ENCODE measurements at places on chromosomes 4 and X.

DNA sequence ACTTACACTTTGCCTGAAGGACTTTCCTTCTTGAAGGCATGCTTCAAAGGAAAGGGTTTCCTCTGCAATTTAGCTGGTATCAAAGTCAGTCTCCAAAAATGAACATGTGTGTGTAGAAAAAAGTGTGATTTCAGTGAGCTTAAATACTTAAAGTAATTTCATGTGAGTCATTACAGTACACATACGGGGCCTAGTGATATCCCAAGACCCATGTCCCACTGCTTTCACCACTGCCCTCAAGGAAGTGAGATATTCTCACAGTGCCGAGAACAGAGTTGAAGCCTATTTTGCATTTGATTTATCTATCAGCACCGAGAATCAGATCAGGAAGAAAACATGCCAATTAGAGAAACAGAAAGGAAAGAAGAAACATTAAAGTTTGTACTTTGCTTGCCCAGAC is 61.0 kb downstream of the CHST7 start:
- DNase-seq, result peak; percentile 16

GRCh38 chrX:70254909-70255308 is 5.1 kb downstream of the P2RY4 start:
- DNase-seq, result no peak

GRCh38 chr4:74063859-74064258 is 25.4 kb upstream of the CXCL3 start:
- no peak for DNase-seq

GRCh38 chr4:138804711-138805110 is 210.9 kb upstream of the NOCT start:
- DNase-seq, result no peak

DNA sequence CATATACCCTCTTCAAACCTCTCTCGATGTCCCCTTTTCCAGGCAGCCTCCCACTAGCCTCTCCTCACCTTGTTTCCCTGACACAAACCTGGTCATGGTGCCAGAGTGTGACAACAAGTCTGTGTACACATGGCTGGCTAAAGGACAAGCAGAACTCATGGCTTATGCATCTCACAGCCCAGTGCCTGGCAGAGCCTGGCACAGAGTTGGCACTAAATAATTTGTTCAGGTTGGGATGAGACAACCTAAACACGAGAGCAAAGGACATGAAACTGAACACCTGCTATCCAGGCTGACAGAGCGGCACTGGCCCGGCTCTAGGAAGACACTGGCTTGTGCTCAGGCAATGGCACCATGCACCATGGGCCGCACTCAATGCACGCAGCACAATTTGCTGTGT is 48.2 kb upstream of the FGFBP2 start:
- DNase-seq, result no peak

DNA sequence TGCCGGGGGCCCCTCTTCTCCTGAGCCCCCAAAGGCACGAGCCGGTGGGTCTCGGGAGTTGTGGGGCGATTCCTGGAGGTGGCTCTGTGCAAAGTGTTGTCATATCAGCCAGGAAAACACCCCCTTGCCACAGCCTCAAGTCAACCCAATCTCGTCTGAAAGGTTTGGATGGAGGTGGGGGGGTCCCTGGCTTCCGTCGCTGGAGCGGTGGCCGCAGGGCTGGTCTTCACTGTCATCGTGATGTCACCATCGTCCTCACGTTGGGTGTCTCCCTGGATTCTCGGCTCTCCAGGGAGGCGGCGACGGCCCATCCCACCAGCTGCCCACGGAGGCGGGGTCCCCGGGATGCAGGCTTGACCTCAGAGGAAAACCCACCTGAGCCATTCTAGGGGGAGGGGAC is 38.3 kb upstream of the PPP2R3B start:
- no peak for DNase-seq

DNA sequence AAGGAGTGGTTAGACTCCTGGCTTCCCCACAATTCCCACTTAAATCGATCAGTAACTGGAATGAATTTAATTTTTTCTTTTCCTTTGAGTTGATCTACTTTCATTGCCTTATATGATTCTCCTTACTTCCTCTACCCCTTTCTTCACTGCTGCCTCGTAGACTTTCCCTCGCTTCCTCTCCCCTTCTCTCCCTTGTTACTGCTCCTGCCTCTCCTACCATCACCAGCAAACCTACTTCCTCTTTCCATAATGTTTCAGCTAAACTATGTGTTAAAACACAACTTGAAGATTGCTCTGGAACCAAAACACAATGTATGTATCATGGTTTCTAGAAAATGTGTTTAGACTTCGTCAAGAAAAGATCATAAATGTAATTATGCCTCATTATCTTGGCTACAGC is 132.0 kb upstream of the TET2 start:
- DNase-seq, result peak; percentile 56

GRCh38 chr4:81314897-81315470 is 100.0 kb upstream of the PRKG2 start:
- peak; percentile 49 for DNase-seq

DNA sequence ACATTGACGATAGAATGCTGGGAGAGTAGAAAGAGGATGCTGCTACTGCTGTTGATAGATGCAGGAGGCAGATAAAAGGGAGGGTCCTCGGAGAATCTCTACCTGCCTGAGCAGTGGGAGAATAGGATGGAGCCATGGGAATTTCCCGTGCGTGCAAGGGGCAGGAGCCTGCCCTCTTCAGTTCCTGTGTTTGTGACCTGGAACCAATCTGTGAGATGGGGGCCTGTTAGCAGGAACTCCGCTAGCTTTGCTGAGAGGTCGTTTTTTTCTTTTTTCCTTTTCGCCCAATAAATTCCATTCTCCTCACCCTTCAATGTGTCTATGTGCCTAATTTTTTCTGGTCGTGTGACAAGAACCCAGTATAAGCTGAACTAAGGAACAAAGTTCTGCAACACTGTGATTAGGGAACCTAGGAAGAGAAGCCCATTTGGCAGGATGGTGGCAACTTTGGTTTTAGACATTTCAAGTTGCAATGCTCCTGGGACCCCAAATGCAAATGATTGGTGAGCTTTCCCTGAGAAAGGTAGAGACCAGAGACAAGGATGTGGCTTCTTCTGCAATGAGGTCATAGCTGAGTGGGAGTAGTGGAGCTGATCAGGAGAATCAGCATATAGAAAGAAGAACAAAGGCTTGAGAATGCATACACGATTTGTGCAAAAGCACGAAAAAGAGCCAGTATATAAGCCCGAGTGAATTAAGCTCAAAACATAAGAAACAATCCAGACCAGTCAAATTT is 23.9 kb downstream of the SLC39A8 start:
- DNase-seq, result no peak

DNA sequence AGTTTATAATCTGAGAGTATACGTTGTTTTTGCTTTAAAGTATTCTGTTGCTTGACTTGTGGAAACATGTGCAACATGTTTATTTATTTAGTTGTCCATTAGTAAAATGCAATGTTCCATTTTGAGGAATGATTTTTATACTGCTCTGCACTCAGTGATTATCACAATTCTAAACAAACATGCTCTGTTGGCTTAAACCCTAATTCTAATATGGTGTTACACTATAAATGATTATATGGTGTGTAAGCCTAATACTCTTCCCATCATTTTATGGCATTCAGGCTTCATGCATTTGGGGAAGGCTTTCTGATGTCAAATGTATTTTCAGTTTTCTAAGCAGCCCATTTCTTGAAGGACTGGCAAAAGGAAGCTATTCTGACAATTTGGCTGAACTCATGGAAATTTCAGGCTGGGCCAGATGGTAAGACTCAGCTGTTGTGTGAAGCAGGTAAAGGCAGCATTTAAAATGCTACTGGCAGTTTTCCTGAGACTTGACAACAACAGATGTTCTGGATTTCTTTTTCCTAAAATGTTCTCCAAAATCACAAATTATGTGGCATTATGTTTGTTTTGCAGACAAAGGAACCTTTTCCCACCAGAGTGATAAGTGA is 336.7 kb upstream of the GNPDA2 start:
- no peak for DNase-seq

GRCh38 chr4:7358100-7358735 is 76.5 kb downstream of the PSAPL1 start:
- no peak for DNase-seq

GRCh38 chr4:74456849-74457395 is 12.0 kb downstream of the AREG start:
- no peak for DNase-seq

- peak; percentile 8 for DNase-seq
These were observed 373.8 kb downstream of the STIM2 start for GRCh38 chr4:27234306-27234899.

- peak; percentile 68 for DNase-seq
These were observed 44.8 kb downstream of the PDS5A start for GRCh38 chr4:39932776-39933402.

GRCh38 chr4:140308366-140309123 is 64.9 kb upstream of the SCOC start:
- peak; percentile 22 for DNase-seq

- DNase-seq, result no peak
These were observed 432.5 kb upstream of the FAM47C start for GRCh38 chrX:36575670-36576069.

DNA sequence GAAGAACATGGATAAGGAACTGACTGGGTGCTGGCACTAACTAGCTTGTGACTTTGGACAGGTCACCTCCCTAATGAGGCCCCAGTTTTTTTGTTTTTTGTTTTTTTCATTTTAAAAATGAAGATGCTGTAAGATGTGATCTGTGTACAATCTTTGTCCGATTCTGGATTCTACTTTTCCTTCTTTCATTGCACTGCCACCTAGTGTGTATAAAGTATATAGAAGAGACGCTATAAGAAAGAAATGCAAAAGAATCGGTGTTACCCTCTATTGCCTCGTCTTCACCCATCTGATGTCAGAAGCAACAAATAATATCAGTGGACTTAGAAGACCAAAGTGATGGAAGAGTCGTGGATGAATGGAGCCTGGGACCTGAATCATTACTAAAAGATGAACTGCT is 58.6 kb upstream of the P2RY10 start:
- DNase-seq, result peak; percentile 46

- DNase-seq, result no peak
These were observed 157.1 kb upstream of the LNX1 start for GRCh38 chr4:53748328-53748772.

DNA sequence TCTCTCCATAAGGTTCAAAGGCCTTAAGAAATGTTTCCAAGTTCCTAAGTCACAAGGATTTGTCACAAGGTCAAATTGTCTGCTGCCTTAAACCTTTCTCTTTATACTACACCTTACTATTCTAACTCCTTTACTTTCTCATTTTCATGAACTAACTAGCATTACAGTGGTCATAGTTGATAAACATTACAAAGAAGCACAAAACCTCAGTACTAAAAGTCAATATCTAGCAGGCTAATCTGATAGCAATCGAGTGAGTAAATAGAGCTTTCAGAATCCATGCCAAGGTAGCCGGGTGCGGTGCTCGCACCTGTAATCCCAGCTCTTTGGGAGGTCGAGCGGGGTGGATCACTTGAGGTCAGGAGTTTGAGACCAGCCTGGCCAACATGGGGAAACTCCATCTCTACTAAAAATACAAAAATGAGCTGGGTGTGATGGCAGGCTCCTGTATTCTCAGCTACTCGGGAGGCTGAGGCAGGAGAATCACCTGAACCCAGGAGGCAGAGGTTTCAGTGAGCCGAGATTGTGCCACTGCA is 510.0 kb downstream of the GBA3 start:
- DNase-seq, result peak; percentile 10

DNA sequence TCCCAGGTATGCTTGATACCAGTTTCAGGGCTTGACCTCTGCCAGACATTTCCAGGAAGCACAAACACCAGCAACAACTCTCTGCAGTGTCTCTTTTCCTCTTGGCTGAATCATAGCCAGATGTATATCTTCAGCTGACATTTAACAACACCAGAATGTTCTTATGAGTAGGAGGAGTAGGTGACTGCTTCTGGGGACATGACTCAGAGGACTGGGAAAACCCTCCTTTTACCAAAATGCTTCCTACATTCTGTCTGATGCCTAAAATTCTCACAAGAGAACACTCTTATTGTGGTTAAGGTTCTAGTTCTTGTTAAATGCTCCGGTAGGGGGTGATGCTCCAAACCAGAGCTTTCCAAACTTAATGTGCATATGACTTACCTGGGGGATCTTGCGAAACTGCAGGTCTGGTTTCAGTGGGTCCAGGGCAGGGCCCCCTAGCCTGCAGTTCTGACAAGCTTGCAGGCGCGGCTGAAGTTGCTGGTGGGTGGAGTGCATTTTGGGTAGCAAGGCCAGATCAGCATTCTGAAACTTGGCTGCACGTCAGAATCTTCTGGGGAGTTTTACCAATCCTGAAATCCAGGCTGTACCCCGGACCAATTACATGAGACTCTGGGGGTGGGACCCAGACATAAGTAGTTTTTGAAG is 329.3 kb upstream of the RPS6KA3 start:
- no peak for DNase-seq

DNA sequence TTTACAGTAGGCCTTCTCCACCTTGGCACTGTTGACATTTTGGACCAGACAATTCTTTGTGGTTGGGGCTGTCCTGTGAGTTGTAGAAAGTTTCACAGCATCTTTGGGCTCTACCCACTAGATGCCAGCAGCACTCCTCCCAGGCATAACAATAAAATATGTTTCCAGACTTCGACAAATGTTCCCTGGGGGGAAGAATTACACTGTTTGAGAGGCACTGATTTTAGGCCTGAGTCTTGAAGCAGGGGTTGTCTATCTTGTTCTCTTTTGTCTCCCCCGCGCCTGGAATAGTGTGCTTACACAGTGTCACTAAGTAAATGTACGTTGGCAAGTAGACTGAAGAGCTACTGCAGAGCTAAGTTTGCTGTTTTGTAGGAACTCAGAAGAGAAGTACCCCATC is 254.4 kb upstream of the BOD1L1 start:
- DNase-seq, result no peak

- DNase-seq, result no peak
These were observed 223.1 kb downstream of the CLCN4 start for GRCh38 chrX:10379878-10380277.

DNA sequence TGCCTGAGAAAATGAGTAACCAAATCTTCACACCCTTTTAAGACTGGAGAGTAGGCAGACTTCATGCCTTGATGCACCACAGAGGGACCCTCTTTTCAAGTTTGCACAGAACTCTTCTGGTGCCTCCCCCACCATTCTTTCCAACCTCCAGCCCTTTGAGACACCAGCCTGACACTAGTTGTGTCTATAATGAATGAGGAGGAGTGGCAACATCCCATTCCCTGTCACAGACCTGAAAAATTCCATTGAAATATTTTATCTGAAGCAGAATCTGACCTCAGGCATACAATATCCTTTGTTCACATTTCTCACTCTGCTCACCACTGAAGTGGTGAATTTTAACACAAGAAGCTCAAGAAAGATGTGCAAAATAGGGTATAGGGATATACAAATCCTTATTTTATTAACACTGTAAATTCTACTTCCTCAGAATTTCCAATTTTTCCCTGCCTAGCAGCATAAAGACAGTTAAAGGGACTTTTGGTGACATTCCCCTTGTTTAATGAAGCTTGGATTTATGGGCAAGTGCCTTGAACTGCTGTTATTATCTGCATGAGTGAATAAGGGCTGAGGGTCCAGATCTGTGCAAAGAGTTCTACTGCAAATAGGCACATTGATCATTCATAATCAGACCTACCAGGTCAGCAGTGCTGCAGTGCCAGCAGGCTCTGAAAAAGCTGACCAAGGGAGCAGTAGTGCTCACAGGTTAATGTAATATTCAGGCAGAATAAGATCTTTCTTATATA is 149.9 kb upstream of the PAQR3 start:
- DNase-seq, result no peak
